ENCODE measurements at places on chromosomes 12 and 14. TPM values are rescaled to one million over a fixed set of nuclear protein-coding genes. Genes with fewer than 3 reads are reported as not detected.

- H3K36me3 ChIP-seq = peaks cover 2% of the 10 kb centered on the region
- H3K27ac ChIP-seq = peak overlapping the region; percentile 9
- H3K4me1 ChIP-seq = peaks cover 13% of the 10 kb centered on the region
- H3K27me3 ChIP-seq = no peaks in the 10 kb centered on the region
- H3K4me3 ChIP-seq = peak overlapping the region; percentile 7
Measured at GRCh38 chr12:1660304-1661187, 30.3 kb upstream of the ADIPOR2 start.

GRCh38 chr12:104011253-104011652 lies 38.7 kb downstream of the GLT8D2 start:
- no peak overlapping the region for H3K4me3 ChIP-seq
- H3K36me3 ChIP-seq = no peaks in the 10 kb centered on the region
- DNase-seq = no peak
- peaks cover 6% of the 10 kb centered on the region for H3K27me3 ChIP-seq
- no peaks in the 10 kb centered on the region for H3K4me1 ChIP-seq
- H3K27ac ChIP-seq = no peak overlapping the region

The TEX52 gene
- total RNA-seq = 0.48 TPM

DNA sequence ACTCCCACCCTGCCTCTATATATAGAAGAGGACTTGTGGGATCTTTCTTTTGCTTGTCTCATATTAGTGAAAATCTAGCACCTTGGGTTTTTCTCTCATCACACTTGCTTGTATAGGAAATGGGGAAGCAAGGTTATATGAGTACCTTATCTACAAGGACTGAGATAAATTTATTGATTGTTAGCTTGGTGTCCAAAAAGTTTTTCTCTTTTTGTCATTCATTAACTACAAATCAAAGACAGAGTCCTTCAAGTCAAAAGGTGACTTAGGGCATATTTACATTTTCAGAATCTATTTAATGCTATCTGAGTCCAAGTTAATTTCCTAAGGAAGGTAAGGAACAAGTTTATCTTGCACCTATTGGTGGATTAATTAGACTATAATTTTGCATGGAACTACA lies 92.7 kb downstream of the SNAPC1 start:
- H3K36me3 ChIP-seq = peaks cover 2% of the 10 kb centered on the region
- no peak for DNase-seq
- H3K4me3 ChIP-seq = no peak overlapping the region
- H3K27ac ChIP-seq = no peak overlapping the region
- peaks cover 29% of the 10 kb centered on the region for H3K27me3 ChIP-seq

The POU6F1 gene
- total RNA-seq = 16.0 TPM

DNA sequence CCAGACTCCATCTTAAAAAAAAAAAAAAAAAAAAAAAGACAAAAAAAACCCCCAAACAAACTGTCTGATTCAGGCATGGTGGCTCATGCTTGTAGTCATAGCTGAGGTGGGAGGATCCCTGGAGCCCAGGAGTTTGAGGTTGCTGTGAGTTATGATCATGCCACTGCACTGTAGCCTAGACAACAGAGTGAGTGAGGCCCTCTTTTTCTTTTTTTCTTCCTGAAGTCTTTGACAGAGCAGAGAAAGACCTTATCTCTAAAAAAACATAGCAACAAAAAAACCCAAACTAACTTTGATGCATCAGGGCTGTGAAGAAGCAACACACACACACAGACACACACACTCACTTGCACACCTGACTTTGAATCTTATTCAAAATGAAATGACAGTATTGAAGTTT lies 7.7 kb upstream of the AMN1 start:
- H3K27me3 ChIP-seq = peaks cover 3% of the 10 kb centered on the region
- DNase-seq = peak; percentile 72
- H3K27ac ChIP-seq = peak overlapping the region; percentile 61
- peaks cover 72% of the 10 kb centered on the region for H3K4me1 ChIP-seq
- peak overlapping the region; percentile 56 for H3K4me3 ChIP-seq

The PLBD1 gene
- not detected for total RNA-seq

DNA sequence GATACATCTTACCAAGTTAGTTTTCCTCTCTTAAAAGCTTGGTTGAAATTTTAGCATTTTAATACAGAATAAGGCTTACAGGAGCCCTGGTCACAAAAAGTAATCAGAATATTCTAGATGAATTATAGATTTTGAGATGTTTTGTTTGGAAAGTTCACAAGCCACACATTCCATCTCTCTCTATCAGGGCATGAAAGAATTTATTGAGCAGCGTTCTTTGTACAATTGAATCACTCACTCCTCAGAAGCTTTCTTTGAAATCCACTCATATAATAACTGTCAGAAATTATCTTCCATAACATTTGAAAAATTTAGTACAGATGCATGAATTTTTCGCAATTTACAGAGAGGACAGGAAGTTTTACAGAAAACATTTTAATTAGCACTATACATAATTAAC lies 938.6 kb upstream of the MDGA2 start:
- no peaks in the 10 kb centered on the region for H3K4me1 ChIP-seq
- no peak overlapping the region for H3K4me3 ChIP-seq
- no peaks in the 10 kb centered on the region for H3K36me3 ChIP-seq
- no peaks in the 10 kb centered on the region for H3K27me3 ChIP-seq
- DNase-seq = no peak
- no peak overlapping the region for H3K27ac ChIP-seq

- no peaks in the 10 kb centered on the region for H3K27me3 ChIP-seq
- no peak for DNase-seq
- no peaks in the 10 kb centered on the region for H3K36me3 ChIP-seq
- H3K27ac ChIP-seq = no peak overlapping the region
Measured at GRCh38 chr14:86708846-86709339, 1178.9 kb downstream of the FLRT2 start.

DNA sequence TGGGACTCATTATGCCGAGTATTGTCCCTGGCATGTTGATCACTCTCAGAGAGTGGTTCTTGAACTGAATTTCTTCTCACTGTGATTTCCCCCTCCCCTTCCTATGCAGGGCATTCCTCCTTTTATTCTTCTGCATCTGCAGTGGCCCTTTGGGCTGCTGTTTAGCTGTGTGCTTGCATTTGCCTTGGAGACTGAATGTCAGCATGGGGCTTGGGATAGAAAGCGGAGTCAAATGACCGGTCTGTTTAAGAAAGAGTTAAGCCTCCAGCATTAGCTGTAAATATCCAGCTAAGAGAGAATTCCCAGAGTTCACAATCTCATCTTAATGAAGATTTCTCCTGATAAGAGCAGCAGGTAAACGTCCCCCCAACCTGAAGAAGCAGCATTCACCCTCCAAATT lies 65.6 kb upstream of the RMST start:
- no peaks in the 10 kb centered on the region for H3K27me3 ChIP-seq
- DNase-seq = no peak
- no peak overlapping the region for H3K27ac ChIP-seq
- no peaks in the 10 kb centered on the region for H3K4me1 ChIP-seq

The BCL11B gene
- total RNA-seq = 54.4 TPM

DNA sequence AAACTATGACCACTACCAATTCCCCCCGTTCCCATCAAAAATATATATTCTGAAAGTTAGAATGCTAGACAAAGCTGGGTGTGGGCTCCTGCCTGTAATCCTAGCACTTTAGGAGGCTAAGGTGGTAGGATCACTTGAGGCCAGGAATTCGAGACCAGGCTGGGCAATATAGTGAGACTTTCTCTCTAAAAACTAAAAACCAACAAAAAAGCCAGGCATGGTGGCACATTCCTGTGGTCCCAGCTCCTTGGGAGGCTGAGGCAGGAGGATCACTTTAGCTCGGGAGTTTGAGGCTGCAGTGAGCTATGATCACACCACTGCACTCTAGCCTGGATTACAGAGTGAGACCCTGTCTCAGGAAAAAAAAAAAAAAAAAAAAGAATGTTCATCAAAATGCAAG lies 48.8 kb upstream of the COL2A1 start:
- no peak overlapping the region for H3K27ac ChIP-seq
- peaks cover 1% of the 10 kb centered on the region for H3K36me3 ChIP-seq
- H3K4me3 ChIP-seq = no peak overlapping the region
- H3K4me1 ChIP-seq = no peaks in the 10 kb centered on the region
- DNase-seq = no peak

- H3K36me3 ChIP-seq = peaks cover 3% of the 10 kb centered on the region
- no peaks in the 10 kb centered on the region for H3K27me3 ChIP-seq
- H3K27ac ChIP-seq = no peak overlapping the region
- DNase-seq = no peak
- H3K4me1 ChIP-seq = no peaks in the 10 kb centered on the region
- no peak overlapping the region for H3K4me3 ChIP-seq
Measured at GRCh38 chr14:77469539-77469938, 11.6 kb downstream of the AHSA1 start.

- no peak overlapping the region for H3K4me3 ChIP-seq
- H3K4me1 ChIP-seq = peaks cover 78% of the 10 kb centered on the region
- H3K36me3 ChIP-seq = peaks cover 27% of the 10 kb centered on the region
Measured at GRCh38 chr12:12025799-12026386, 44.8 kb upstream of the BCL2L14 start.

- H3K27me3 ChIP-seq = no peaks in the 10 kb centered on the region
- H3K4me1 ChIP-seq = peaks cover 17% of the 10 kb centered on the region
- H3K27ac ChIP-seq = peak overlapping the region; percentile 14
- DNase-seq = peak; percentile 16
Measured at GRCh38 chr12:22321638-22322037, 12.9 kb downstream of the ST8SIA1 start.

The RPL6 gene
- 1,400 TPM for total RNA-seq

The CORO1C gene
- total RNA-seq = 38.3 TPM

DNA sequence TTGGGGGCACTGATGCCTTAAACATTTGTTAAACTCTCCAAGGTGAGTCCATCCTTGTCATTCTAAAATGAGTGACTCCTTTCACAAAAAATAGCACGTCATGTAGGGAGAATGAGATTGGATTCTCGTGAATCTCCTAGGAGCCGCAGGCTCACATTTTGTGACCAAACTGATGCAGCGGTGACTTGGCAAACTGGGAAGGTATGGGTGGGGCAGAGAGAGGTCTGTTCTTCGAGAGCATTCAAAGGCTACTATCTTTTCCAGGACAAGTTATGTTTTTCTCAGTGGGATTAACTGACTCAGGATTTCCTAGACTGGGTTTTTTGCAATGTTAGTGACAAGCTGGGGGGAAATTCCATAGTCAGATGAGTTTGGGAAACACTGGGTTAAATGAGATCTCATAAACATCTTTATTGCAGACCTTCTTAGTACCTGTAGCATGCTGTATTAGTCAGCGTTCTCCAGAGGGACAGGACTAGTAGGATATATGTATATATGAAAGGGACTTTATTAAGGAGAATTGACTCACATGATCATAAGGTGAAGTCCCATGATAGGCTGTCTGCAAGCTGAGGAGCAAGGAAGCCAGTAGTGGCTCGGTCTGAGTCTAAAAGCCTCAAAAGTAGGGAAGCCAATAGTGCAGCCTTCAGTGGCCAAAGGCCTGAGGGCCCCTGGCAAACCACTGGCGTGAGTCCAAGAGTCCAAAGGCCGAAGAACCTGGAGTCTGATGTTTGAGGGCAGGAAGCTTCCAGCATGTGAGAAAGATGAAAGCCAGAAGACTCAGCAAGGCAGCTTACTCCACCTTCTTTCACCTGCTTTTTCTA lies 61.0 kb downstream of the FOXN4 start:
- H3K27me3 ChIP-seq = no peaks in the 10 kb centered on the region
- H3K27ac ChIP-seq = no peak overlapping the region
- peaks cover 9% of the 10 kb centered on the region for H3K4me1 ChIP-seq
- H3K4me3 ChIP-seq = no peak overlapping the region

The NCAPD2 gene
- 168 TPM for total RNA-seq

The KSR2 gene
- 0.21 TPM for total RNA-seq

DNA sequence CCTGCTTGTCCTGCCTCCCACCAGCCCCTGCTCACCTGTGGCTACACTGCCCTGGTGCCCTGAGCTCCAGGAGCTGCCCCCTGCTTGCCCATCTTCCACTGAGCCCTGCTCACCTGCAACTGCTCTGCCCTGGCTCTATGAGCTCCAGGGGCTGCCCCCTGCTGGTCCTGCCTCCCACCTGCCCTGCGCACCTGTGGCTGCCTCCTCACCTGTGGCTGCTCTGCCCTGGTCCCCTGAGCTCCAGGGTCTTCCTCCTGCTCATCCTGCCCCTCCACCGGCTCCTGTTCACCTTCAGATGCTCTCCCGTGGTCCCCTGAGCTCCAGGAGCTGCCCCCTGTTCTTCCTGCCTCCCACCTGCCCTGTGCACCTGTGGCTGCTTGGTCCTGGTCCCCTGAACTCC lies 247.6 kb downstream of the TMEM121 start:
- peaks cover 7% of the 10 kb centered on the region for H3K27me3 ChIP-seq
- no peak overlapping the region for H3K27ac ChIP-seq

DNA sequence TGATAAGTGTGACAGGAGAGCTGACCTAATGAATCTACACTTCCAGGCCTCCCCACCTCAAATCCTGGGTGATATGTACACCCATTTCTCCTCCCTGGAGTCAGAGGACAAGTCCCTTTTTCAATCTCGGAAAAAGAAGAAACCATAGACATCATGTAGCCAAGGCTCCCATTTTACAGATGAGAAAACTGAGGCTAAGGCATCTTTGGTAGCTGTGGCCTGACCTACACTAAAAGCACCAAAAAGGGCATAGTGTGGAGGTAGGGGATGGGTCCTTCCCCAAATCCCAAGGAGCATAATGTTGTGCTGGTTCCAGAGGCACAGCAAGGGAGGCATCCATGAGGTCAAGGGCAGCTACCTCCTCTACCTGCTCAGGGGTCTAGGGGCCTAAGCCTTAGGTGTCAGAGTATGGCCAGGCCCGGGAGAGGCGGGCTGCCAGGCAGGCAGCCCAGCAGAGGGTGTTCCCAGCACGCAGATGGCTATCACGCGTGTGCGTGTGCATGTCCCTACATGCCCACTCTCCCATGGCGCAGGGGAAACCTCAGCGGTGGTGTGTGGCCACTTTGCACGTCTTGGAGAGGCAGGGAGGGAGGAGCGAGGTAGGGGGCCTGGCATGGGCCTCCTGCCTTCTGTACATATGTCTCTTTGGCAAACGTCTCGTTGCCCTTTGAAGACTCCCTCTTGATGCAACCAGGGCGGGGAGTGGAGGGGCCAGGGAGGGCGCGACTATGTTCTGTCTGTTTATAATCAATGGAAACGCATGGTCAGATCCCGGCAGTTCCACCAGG lies 2.5 kb downstream of the PGF start:
- H3K27ac ChIP-seq = no peak overlapping the region
- no peak for DNase-seq
- no peak overlapping the region for H3K4me3 ChIP-seq
- H3K27me3 ChIP-seq = peaks cover 14% of the 10 kb centered on the region
